Stimulated activated CD4-positive, alpha-beta T cell treated with anti-CD3 and anti-CD28 coated beads, Interleukin-15, amount 100 ng/mL, for 24 hours (primary cell): ENCODE measurements at places on chromosomes 7 and 10.
A peak's percentile ranks its signal among the peaks of the same experiment; 100 is the strongest.

- no peak for DNase-seq
These were observed 34.7 kb upstream of the SLC35B4 start for GRCh38 chr7:134351424-134351823.

GRCh38 chr7:39609113-39609934 lies 14.0 kb upstream of the RALA start:
- DNase-seq, result peak; percentile 34

DNA sequence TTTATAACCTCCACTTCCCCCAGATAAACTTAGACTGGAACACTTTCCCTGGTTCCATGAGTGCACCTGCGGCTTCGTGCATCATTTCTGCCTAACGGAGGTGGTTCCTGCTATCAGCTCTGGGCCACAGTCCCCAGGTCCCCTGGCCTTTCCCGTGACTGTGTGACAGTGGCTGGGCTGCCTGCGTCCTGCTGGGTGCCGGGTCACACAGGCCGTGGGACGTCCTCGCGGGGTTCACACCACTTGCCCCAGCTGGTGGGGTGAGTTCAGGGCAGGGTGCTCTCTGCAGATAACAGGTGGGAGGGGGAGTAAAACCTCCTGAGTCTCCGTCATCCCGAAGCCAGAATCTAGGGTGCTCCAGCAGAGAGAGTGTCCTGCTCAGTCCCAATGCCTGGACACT lies 58.7 kb upstream of the CFAP46 start:
- no peak for DNase-seq

DNA sequence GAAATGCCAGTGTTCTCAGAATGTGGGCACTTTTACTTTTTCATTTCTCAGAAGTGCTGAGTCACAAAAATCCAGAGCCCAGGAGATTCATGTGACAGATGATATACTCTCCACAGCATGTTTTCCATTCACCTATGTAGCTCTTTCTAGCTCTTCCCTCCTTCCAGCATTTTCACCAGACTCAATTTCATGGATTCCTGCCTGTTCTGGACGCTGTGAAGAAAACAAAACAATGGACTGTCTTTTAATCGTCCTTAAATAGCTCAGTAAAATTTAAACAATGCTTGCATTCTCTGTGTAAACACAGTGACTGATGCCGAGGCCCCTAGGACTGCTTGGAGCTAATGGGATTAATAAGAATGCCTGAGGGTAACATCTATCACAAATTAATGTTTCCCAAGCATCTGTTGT lies 25.5 kb downstream of the ZNF713 start:
- no peak for DNase-seq

- no peak for DNase-seq
These were observed 341.6 kb upstream of the KCND2 start for GRCh38 chr7:119931230-119931824.

DNA sequence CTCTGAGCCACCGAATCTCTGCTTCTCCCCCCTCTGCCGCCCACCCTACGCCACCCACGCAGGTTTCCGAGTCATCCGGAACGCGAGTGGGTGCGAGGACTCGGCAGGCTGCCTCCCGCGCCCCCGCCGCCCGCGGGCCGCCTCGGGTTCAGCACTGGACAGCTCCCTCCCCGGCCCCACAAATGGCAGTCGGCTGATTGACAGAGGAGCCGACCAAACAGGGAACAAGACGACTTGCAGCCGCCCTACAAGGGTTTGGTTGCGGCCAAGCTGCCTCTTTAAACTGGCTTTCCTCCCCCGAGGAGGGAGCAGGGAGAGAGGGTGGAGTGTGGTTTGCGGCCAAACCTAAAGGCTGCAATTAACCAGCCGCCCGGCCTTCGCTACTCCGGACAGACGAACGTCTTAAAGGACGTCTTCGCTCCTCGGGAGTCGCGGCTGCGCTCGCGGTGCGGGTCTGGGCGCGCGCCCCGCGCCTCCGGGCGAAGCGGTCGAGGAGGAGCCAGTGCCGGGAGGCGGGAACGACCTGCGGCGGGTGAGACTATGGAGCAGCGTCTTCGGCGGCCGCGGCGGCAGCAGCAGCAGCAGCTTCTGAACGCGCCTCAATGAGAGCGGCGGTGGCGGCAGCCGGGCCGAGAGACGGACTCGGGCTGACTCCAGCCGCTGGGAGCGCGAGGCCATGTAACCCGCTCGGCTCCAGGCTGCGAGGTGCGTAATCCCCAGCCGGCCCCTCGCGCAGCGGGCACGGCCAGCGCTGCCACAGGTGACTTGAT lies at the start of gene GPR158:
TSS of gene GPR158 (plus strand) at position 541 of the 770 bp plus-strand sequence. CDS start 420 bp downstream, outside the sequence.
- DNase-seq, result peak; percentile 70

DNA sequence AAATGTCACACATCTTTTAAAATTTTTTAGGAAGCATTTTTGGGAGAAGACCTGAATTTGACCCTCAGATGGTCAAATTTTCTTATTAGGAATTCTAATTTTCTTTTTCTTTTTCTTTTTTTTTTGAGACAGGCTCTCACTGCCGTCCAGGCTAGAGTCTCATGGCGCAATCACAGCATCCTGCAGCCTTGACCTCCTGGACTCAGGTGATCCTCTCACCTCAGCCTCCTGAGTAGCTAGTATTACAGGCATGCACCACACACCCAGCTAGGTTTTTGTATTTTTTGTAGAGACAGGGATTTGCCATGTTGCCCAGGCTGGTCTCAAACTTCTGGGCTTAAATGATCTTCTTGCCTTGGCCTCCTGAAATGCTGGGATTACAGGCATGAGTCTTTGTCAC lies 65.4 kb downstream of the AKAP9 start:
- DNase-seq, result no peak

GRCh38 chr10:98226508-98227144 lies 41.4 kb downstream of the LOXL4 start:
- DNase-seq, result no peak

DNA sequence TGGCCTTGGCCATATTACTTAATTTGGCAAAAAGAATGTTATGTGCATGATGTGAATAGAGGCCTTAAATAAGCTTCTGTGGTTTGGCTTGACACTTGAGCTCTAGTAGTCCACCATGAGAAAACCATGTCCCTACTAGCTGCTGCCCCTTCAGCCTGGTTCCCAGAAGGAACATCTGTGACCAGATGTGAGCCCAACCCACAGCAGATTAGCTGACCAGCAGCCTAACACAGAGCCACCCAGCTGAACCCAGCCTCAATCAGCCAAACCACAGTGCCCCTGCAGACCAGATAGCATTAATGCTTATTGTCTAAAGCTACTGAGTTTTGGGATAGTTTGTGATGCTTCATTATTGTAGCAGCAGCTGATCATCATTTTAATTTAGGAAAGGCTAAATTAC lies 16.6 kb downstream of the JAZF1 start:
- DNase-seq, result no peak

DNA sequence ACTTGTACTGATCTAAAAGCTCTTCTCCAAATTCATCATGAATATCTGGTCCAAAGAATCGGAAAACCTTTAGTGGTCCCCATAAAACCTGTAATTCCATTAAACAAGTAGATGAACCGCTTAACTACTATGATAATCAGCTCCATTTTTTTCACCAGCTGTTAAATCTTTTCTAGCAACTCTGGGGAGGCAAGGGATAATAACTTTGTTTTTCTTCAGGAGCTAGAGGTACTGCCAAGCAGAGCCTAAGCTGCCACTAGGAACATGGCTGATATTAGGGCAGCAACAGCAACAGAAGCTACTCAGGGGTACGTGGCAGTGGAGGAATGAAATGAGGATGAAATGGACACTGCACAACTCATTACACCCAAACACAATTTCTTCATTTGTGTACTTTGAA lies 138.0 kb downstream of the SRPK2 start:
- no peak for DNase-seq

GRCh38 chr10:123135415-123136141 lies at the start of gene HMX3:
TSS of gene HMX3 (plus strand) at chr10:123135970. CDS start at chr10:123136051, 81 bp downstream.
- peak; percentile 62 for DNase-seq

GRCh38 chr10:9060314-9060713 lies 1005.8 kb downstream of the GATA3 start:
- DNase-seq, result no peak

GRCh38 chr10:77398986-77399755 lies 238.4 kb downstream of the KCNMA1 start:
- no peak for DNase-seq

- no peak for DNase-seq
These were observed 2.3 kb downstream of the KNDC1 start for GRCh38 chr10:133162178-133162909.

GRCh38 chr10:33006342-33006887 lies 48.4 kb upstream of the ITGB1 start:
- no peak for DNase-seq

DNA sequence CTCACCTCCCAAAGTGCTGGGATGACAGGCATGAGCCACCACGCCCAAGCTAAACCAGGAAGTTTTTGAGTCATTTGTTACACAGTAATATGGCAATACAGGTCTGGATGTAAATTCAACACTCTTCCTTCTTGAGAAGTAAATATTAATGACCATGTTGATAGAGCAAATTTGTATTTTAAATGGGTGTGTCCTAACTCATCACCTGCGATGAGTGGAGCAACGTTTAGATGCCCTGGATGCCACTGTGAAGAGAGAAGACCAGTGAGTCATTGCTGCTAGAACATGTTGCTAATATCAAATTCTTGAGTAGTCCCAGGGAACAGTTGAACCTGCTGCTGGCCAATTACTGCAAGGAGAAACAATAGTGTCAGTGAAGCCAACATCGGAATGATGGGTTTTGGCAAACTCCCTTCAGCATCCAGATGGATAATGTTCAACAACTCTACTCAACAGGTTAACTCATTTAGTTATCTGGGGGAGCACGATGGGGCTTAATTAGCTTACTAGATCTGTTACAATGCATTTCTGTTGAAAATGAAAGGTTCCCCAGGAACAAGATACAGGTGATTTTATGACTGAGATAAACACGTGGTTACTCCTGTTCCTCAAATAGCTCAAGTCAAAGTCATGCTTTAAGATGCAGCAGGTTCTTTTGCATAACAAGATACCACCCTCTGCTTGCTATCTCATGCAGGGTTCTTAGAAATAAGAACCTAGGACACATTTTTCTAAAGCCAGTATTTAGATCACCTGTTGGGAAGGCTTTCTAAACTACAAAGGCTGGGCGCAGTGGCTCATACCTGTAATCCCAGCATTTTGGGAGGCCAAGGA lies 146.8 kb downstream of the CALN1 start:
- no peak for DNase-seq

DNA sequence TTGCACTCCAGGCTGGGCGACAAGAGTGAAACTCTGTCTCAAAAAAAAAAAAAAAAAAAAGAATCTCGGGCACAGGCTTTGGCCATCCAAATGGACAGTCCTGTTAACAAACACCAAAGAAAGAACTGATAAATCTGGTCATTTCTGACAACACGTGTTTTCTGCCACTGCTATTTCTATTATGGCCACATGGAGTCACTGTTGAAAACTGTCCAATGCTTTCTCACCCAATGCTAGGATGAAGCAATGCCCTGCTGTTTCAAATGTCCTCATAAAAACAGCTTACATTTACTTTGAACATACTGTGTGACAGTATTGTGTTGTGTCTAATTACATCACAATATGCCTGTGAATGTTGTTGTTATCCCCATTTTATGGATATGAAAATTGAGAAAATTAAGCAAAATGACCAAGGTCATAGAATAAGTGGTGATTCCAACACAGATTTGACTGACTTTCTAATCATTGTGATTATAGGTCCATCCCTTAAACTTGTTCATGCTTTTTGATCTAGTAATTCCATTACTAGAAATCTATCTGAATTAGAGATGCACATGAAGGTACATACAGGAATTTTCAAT lies 19.9 kb upstream of the MAP3K8 start:
- DNase-seq, result no peak

GRCh38 chr7:70592171-70592570 lies 539.8 kb upstream of the GALNT17 start:
- DNase-seq, result no peak

DNA sequence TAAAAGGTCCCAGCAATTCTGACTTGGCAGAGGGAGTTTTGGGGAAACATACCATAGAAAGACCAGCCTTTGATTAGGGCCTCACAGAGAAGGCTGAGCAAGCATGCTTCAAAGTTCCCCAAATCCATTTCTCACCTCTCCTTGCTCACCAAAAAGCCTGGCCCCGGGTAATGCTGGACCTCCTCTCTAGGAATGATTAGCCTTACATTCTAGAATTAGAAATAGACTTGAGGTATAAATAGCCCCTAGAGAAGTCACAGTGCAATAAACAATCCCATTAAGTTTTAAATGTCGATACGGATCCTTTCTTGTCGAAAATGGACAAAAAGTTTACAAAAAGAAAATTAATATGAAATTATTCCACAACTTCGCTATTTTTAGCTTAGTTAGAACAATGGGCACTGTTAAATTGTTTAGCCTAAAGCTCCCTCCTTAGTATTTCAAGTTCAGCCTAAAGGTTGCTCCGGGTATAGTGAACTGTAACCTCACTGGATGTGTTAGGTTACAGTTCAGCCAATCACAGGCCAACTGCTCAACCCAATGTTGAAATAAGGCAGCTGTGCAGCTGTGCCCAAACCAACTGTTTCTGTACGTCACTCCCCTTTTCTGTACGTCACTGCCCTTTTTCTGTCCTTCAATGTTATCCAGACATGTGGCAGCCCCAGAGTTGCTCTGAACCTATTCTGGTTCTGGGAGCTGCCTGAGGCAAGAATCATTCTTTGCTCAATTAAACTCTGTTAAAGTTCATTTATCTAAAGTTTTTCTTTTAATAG lies 7.9 kb upstream of the GSDME start:
- DNase-seq, result no peak

DNA sequence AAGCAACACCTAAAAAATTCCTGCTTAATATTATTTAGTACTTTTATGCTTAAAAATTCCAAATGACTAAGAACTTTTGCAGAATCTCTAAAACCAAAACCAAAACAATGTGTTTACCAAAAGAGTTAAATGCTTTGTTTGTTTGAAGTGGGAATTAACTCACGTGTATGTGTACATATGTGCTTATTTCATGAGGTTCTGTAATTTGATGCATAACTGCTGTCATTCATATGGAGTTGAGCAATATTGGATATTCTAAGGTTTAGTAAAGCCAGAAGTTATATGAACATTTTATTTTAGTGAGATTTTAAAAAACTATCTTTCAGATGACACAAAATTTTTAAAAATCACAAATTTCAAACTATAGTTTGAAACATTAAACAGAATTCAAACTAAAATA lies 157.1 kb downstream of the PIP4K2A start:
- no peak for DNase-seq

- DNase-seq, result no peak
These were observed 365.5 kb upstream of the MKI67 start for GRCh38 chr10:128491686-128492085.

GRCh38 chr7:71145906-71146901 lies 14.3 kb downstream of the GALNT17 start:
- DNase-seq, result no peak

DNA sequence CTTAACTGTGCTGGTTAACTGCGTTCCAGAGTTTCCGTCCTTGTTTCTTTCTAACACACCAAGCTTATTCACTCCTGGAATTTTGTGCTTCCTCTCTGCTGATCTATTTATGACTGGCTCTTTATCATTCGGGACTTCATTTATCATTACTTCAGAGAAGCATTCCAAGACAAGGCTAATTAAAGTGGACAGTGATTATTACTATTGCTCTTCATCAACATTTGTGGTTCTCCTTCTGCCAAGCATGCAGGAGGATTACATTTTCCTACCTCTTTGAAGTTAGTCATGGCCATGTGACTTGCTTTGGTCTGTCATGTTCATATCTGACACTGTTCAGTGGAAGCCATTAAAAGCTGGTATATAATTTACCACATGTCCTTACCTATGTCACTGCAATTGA lies 172.4 kb upstream of the AGR3 start:
- no peak for DNase-seq

GRCh38 chr10:86259901-86260562 lies 106.6 kb downstream of the GRID1 start:
- DNase-seq, result no peak

GRCh38 chr10:15321431-15322341 lies 49.4 kb downstream of the FAM171A1 start:
- DNase-seq, result no peak
